ENCODE measurements at places on chromosomes 11 and 22.

DNA sequence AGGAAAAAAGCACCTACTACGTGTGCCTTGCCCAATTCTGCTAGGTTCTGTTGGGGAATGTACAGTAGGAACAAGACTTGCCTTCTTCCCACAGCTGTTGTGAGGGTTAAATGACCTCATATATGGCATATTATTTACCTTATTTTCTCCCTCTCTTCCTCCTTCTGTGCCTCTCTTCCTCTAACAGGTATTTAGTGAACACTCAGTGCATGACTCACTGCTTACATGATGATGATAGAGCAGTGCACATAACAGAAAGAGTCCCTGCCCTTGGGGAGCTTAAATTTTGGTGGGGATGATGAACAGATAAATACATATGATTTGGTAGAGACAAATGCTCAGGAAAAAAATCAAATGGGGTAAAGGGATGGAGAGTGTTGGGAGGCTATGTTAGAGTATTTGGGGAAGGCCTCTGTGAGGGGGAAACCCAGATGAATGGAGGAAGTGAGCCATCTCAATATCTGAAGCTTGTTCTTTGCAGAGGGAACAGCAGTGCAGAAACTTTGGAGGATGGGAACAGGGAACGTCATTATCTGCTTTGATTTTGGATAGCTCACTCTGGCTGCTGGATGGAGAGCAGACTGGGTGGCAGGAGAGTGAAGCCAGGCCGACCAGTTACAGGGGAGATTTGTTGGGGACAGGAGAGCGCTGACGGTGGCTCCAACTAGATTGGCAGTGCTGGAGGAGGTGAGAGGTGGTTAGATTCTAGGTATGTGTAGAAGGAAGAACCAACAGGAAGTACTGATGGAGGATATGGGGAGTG is 95.5 kb upstream of the TENM4 start:
- no peak for DNase-seq

- peak; percentile 69 for DNase-seq
Observed at GRCh38 chr22:19287076-19287707, 4.3 kb downstream of the CLTCL1 start.

DNA sequence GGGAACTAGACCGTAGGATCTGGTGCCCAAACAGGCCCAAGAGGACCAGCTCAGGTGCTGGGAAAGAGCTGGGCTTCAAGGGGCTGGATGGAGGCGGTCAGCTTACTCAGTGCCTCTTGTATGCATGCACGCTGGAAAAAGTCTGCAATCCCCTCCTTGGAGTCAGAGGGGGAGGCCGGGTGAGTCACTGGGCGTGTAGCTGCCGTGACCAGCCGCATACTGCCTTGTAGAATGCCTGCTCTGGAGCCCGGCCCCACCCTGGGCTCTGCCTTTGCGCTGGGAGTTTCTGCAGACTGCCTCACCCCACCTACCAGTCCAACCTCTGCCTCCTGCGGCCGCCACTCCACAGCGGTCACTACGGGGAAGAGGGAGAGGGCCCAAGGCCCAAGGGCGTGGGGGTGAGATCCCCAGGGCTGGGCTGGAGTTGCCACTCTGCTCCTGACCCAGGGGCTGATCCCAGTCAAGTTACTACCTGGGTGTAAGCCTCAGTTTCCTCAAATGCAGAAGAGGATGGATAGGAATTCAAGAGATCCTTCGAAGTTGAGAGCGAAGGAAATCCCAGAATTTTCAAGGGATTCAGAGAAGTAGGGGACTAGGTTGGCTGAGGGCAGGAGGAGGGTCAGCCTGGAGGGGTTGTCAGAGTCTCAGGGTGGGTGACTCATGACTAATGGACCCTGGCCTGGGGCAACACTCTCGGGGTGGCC is 4.2 kb downstream of the MRGPRF start:
- DNase-seq = peak; percentile 81

GRCh38 chr11:78000193-78000592 is 5.7 kb upstream of the INTS4 start:
- DNase-seq = peak; percentile 59

DNA sequence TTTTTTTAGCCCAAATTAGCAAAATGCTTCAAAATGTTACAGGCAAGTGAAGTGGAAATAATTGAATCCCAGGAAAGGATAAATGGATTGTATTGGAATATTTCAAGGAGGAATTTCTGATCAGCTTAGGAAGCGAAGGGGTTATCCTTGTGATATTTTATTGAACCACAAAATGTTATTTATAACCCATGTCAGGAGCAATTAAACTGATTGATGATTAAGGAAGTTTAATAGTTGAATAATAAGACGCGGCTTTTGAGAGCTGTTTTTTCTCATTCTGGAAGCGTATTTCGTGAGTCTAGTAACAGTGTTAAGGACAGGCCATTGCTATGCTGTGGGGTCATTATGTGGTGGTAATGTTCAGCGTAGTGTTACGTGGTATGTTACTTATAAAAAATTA is 192.3 kb downstream of the TBC1D22A start:
- DNase-seq = no peak

Measured in ACHN (cell line).